HFFc6 (cell line): ENCODE measurements at places on chromosomes 11 and 22.
A peak's percentile ranks its signal among the peaks of the same experiment; 100 is the strongest.

DNA sequence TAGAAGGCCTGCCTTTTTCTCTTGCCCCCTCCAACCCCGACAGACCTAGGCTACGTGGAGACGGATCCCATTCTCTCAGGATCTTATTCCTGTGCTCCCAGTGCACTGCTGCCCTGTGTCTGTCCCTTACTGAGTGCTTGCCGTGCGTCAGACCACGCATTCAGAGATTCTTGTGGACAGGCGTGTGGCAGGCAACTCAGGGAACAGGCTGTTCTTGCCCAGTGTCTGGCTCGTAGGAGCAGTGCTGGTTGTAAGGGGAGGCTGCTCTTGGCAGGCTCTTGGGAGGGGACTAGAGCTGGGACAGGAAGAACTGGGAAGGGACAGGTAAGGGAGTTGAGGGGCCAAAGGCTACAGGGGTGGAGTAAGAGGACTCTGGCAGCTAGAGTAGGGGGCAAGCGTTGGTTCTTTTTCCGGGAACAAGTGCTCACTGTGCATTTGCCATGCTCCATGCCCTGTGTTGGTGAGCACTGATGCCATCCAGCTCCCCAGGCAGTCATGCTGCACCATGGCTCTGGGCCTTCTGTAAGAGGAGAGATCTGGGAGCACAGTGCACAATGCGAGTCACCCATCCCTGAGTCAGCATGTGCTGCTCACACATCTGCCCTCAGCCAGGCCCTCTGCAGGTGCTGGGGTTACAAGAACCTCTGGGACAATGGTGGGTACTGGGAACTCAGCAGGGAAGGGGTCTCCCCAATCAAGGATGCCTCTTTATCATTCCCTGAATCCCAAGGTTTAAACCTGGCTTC is 119.1 kb downstream of the TBC1D22A start:
- DNase-seq, result peak; percentile 43

DNA sequence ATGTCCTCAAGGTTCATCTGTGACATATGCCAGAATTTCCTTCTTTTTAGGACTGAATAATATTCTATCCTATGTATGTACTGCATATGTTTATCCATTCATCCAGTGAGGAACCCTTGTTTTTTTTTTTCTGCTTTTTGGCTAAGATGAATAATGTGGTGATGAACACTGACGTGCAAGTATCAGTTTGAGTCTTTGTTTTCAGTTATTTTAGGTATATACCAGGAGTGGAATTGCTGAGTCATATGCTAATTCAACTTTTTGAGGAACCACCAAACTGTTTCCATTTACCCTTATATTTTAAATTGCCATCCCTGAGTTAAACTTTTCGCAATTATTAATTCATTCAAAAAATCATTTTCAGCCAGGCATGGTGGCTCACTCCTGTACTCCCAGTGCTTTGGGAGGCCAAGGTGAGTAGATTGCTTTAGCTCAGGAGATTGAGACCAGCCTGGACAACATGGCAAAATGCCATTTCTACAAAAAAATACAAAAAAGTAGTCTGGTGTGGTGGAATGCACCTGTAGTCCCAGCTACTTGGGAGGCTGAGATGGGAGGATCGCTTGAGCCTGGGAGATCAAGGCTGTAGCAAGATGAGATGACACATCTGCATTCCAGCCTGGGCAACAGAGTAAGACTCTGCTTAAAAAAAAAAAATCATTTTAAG is 64.2 kb downstream of the MICAL2 start:
- peak; percentile 77 for DNase-seq

GRCh38 chr11:61855939-61856680 is 28.0 kb downstream of the FADS2 start:
- DNase-seq, result no peak

DNA sequence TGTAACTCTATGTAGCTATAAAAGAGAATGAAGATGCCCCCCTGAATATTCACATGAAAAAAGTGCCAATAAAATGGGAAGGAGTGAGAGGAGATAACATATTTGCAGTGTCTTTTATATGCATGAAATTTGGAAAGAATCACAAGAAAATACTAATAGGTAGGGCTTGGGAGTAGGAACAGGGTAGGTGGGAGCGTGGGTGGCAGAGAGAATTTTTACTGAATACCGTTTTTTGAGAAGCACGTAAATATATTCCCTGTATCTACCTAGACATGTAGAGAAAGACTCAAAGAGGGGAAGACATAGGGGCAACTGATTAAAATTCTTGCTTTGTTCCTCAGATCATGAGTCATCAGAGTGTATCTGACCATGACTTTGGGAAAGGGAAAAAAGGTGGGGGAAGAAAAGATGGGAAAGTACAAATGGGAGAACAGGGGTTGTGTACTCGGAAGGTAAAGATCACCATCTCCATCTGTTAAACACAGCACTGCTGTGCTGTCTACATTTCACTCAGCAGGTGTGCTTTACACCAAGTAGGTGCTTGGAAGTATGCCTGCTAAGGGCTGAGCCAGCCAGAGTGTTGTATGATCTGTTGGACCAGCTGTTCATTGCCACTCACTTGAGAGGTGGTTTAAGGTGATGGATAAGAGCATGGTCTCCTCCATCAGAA is 16.0 kb downstream of the PRR5L start:
- DNase-seq, result no peak

DNA sequence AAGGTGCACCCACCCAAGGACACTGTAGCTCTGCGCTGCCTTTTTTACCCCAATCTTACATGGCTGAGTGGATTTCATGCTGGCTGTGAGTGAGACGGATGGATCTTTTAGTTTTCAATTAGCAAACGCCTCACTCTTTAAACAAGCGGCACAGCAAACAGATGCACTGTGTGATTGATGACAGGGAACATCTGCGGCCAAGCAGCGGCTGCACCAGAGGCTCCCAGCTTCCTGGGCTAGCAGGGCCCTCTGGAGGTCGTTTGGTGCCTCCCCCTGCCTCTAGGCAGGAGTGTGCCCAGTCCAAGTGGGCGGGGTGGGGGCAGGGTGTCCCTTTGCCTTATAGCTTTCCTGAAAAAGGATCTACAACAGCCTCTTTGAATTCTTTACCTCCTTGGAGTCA is 2.1 kb upstream of the DRD2 start:
- no peak for DNase-seq
